ENCODE measurements at places on chromosomes 3 and 15.

DNA sequence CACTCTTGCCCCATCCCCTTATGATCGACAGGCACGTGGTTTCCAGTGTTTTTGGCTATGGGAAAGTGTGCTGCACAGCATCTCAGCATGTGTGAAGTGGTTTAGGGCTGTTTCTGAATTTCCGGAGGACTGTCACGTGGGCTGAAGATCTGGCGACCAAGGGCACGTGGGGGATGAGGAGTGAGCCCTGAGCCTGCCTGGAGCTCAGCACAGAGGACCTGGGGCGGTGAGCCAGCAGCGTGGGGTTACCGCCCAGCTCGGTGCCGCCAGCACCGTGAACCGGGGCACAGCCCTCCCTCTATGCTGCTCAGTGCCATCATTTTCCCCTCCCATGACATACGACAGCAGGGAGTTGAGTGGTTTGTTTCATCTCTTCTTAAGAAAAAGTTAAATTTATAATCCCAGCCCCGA, 150.2 kb downstream of the DNAJB8 start:
- DNase-seq: peak; percentile 33

GRCh38 chr3:184694716-184695115, 17.1 kb downstream of the MAGEF1 start:
- no peak for DNase-seq

GRCh38 chr15:73800662-73801345, 47.7 kb upstream of the INSYN1 start:
- DNase-seq: peak; percentile 35

DNA sequence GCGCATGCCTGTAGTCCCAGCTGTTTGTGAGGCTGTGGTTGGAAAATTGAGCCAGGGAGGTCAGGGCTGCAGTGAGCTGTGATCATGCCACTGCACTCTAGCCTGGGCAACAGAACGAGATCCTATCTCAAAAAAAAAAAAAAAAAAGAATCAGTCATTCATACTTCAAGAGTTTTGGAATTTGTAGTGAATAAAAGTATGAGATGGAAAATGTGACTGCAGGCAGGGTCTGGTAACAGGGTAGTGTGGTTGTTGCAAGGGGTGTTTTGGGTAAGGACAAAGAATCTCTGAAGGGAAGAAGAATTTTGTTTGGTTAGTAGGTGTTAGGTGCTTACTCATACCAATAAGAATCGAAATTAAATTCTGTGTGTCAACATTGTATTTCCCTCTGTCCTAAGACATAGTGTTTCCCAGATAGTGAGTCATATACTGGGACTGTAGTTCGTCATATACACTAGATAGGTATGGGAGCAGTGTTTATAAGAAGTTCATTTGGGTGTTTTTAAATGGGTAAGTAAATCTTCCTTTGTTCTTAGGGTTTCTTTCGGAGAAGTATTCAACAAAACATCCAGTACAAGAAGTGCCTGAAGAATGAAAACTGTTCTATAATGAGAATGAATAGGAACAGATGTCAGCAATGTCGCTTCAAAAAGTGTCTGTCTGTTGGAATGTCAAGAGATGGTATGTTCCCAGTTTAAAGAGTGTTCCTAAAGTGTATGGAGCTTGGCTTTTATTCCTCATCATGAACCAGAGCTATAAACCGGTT, 14.2 kb downstream of the NR1D2 start:
- no peak for DNase-seq

- no peak for DNase-seq
Measured at GRCh38 chr3:154304116-154304786, 20.0 kb downstream of the DHX36 start.

GRCh38 chr15:91589360-91589759, 264.1 kb upstream of the SLCO3A1 start:
- DNase-seq: no peak

GRCh38 chr3:106466881-106467280, 598.1 kb upstream of the CBLB start:
- no peak for DNase-seq

DNA sequence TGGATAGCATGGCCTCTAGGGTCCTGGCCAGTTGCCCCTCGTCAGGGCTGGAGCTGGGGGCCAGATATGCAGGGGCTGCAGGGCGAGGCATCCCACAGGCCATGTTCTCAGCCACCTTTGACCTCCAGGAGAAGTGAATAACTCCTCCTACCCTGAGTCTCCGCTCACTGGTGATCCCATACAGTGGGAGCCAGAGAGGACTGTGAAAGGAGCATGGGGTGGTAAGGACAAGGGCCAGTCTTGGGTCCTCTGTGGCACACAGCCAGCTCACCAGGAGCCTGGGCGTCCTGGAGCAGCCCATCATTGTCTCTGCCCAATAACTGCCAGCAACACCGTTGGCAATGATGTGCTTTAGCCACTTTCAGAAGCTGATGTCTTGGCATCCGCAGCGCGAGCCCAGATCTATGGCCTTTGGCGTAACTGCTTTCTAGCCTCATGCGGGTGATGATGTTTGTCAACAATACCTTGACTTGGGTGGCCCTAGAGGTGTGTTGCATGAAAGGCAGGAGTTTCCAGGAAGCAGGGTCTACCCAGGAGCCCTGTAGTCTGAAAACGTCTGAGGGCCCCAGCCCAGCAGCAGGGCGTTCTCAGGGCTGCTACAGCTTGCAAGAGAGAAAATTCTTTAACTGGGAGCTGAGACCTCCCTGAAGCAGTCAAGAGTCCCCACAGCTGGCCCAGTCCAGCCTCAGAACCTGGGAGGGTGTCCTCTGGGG, 61.1 kb upstream of the IQSEC1 start:
- DNase-seq: no peak

DNA sequence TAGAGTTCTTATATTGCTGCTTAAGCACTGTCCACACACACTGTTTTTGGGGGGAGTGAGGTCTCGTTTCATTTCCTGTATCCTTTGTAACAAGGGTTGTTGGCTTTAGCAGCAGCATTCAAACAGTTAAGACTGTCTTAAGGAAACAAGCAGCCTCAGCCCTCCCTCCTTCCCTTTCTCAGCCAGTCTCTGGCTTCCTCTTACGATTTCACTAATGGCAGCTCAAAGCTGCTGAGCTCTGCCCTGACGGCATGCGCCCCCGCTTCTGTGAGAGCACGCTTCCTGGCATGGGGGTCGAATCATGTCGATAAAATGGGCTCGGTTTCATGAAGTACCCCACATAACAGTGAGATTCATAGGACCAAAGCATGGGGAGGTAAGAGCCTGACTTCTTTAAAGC, 105.0 kb downstream of the KLHL25 start:
- DNase-seq: peak; percentile 61

GRCh38 chr3:17643691-17644090, 98.7 kb downstream of the TBC1D5 start:
- DNase-seq: no peak

DNA sequence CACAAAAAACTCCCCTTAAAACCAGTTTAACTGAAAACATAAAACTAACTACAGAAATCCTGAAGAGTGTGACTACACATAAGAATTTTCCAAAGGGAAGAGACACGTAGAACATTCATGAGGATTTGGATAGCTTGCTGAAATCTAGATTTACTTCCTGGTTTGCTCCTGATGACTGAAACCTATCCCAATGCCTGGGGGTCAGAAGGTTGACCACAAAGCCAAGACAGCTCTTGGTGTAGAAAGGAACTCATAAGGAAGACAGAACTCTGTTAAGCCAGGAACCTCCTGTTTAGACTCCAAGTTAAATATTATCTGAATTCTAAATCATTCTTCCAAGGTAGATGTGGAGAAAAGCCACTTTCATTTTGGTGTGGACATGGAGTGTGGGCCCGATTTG, 92.8 kb downstream of the TFG start:
- DNase-seq: no peak

- no peak for DNase-seq
Measured at GRCh38 chr3:46440531-46441294, 24.0 kb downstream of the LTF start.

- peak; percentile 64 for DNase-seq
Measured at GRCh38 chr3:124584552-124585391, 145.5 kb upstream of the UMPS start.

DNA sequence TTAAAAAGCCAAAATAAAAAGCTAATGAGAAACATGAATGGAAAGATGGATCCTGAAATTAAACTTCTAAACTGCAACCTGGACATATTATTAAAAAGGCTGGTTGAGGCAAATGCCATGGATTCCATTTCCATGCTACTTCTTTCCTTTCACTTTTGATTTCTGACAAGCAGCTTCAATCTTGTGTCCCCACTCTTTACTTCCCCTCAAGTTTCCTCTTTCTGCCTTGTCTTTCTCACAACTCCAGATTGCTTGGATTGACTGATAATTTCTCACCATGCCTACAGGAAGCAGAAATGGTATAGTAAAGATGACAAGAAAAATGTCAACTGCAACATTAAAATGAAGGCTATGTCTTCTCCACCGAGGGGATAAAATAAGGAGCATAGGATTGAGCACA, 1136.7 kb downstream of the TUSC7 start:
- DNase-seq: no peak

DNA sequence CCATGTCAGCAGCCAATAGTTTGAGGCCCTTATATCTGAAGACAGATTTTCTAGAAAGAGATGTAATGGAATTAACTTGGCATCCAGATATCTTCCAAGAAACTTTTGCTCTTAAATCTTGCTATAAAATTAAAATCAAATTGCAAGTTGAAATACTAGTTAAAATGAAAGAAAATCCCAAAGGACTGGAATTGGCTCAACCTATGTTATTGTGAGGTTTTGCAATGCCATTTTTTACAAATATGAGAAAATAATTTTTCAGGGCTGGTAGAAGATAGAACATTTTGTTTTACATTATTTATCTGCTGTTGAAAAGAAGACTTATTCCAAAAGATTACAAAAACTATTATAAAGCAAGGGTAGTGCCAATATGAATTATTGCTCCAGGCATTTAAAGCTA, 92.2 kb upstream of the AGTR1 start:
- DNase-seq: no peak

DNA sequence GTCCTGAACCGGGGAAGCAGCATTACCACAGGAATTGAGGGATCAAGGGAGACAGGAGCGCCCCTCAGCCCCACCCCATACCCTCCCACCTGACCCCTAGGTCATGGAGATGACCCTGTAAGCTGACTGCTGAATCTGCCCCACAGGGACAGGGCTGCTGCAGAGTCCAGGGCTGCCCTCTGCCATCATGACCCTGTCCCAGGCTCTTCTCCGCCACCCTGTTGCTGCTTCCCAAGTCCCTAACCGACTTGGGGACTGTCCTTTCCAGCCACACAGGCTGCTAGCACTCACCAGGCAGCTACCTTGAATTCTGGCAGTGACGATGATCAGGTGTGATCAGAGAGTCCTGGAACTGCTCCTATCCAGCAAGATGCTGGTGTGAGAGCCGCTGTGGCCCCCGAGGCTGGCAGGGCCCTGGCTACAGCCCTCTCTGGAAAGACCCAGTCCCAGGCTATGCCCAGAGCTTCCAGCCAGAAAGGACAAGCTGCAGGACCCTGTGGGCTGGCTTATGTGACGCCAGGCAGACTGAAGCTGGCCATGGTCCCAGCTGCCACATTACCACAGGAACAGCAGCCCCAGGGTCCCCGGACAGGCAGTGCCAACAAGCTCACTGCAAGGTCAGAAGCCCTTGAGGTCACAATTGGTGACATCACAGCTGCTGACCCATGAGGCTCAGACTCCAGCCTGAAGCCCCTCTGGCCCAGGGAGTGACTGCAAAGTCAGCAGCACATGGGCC, at the start of gene C3orf22:
Gene C3orf22 (minus strand): TSS at position 597 of the 736 bp plus-strand sequence. CDS start 5,542 bp downstream, outside the sequence.
- DNase-seq: no peak

- DNase-seq: no peak
Measured at GRCh38 chr3:38614651-38615352, 34.7 kb downstream of the SCN5A start.

DNA sequence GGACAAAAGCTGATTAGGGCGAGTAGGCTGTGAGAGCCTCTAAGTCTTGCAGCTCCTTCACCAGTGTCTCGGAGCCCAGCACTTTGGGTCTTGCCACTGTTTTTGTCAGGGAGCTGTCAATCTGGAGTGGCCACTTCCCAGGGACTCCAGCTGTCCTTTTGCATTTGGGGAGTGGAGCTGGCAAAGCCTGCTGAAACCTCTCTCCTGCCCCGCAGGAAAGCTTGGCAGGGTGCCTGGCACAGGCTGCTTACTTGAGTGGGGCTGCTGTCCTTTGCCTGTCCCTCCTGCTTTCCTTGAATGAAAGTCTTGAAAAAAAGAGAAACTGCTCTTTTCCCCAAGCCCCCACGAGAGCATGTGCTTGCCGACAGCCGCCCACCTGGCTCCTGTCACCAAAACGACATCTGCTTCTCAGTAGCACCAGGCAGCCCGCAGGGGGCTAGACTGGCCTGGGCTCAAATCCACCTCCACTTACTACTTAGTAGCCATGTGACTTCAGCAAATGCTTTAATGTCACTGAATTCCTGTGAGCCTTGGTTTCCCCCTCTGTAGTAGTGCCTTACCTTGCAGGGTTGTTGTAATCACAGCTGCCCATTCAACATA, 13.7 kb downstream of the USP13 start:
- DNase-seq: peak; percentile 68

GRCh38 chr3:105369500-105370371, 3.0 kb downstream of the ALCAM start:
- DNase-seq: peak; percentile 79

DNA sequence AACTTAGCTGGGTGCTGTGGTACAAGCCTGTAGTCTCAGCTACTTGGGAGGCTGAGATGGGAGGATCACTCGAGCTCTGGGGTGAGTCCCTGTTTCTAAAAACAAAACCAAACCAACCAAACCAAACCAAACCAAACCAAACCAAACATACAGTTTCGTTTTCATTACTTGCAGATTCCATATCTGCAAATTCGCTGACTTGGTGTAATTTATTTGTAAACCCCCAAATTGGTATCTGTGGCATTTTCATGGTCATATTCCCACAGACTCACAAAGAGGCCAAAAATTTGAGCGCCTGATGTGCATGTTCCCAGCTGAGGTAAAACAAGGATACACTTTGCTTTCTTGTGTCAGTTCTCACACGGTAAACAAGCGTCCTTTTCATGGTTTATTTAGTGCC, 1138.3 kb downstream of the ROBO1 start:
- DNase-seq: no peak

DNA sequence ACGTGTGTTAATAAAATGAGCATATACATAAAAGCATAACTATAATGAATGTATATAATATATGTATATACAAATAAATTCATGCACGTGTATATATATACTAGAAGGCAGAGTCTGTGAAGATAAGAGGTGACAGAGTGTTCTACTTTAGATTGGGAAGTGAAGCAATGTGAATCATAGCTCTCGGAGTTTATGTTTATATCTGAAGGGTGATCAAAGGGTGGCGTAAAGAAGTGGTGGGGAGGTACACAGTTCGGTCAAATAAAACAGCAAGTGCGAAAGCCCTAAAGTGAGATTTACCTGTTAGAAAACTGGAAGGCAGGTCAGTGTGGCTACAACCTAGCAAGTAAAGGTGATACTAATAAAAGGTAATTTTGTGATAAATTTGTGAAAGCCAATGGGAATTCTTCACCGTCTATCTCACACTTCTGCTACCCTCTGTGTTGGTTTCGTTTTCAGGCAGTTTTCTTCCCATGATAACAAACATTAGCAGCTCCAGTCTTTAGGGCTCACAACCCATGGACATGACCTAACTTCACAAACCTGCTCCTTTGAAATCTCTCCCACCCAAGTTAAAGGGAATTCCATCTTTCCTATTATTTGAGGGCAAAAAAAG, 46.7 kb upstream of the BCHE start:
- no peak for DNase-seq

Measured in A673 (cell line).